ENCODE measurements at places on chromosomes 6 and 20. TPM values are rescaled to one million over a fixed set of nuclear protein-coding genes. Genes with fewer than 3 reads are reported as not detected.

SLC22A3 gene
- 3.0 TPM for total RNA-seq

MEP1A gene
- total RNA-seq = not detected

NRN1 gene
- not detected for total RNA-seq

GINS1 gene
- total RNA-seq = 1.4 TPM

CALHM6 gene
- total RNA-seq = 2.3 TPM

POU3F2 gene
- not detected for total RNA-seq

IL17A gene
- total RNA-seq = not detected

Measured in smooth muscle cell of bladder (primary cell).